ENCODE measurements at places on chromosomes 11 and 22. TPM values are rescaled to one million over a fixed set of nuclear protein-coding genes. Genes with fewer than 3 reads are reported as not detected.

DNA sequence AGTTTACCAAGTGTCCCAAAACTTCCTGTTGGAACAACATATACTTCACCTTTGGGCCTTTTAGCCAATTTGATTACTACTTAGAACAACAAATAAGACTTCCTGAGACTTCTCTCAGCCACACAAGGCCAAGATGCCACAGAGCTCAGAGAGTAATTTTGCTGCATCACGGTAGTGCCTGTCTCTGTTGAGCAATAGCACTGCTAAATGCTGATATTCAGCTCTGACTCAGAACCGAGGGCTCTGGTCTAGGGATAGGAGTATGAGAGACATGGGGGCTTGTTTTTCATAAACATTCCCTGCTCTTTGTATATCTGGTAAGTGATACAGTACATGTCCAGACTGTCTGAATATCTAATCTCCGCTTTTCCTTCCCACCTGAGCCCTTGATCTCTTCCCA, 260.4 kb upstream of the ARHGAP20 start:
- DNase-seq = no peak

DNA sequence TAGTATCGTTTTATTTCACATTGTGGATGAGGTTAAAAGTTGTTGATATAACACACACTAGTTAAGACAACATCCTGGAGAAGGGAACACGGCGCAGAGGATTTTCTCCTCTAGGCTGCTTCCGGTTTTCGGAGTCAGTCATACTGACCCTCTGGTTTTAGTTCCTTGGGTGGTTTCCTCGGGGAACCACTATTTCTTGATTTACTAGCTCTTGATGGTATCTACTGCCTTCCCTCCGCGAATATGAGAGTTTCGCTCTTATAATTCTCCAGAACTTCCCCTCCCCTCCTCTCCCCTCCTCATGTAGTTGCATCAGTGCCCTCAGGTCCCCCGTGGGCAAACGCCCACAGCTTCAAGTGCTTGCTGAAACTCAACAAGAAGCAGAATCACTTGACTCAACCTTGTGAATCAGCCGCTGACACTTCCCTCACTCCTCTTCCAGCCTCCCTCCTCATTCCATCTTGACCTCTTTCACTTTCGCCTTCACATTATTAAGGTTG, 15.9 kb upstream of the APOBEC3A start:
- DNase-seq = no peak

- DNase-seq = no peak
Observed at GRCh38 chr11:84425673-84426072, 1139.5 kb upstream of the CCDC90B start.

GRCh38 chr11:60658409-60658808, 41.0 kb upstream of the MS4A8 start:
- DNase-seq = no peak

DNA sequence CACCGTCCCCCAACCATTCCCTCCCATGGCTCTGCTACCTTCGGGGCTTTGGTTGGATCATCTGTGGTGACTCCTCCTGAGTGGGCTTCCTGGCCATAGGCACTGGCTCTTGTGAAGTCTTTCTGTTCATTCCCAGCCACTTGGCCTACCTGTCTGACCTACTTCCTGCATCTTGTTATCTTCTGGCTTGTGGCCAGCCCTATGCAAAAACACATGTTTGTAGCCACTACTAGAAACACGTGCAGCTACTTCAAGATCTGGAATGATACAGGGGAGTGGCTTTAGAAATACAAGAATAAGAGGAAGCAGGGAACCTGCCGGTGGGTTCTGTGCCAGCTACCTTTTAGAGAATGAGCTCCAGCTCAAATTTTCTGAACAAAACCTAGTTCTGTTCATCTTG, 20.9 kb downstream of the RCOR2 start:
- no peak for DNase-seq

GRCh38 chr11:28836285-28837081, 728.3 kb downstream of the METTL15 start:
- no peak for DNase-seq

DNA sequence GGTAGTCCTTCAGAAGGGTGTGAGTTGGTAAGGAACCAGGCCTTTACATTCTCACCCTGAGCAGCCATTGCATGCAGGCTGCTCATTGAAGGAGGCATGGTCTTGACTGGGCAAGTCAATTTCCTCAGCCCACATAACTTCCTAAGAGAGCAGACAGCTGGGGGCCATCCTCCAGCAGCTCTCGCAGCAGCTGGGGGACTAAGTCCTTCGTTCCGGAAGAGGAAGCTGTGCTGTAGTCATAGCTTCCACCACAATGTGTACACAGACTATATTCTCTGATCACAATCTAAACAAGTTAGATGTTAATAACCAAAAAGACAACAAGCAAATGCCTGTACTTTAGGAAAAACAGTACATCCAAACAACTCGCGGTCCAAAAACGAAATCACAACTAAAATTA, 30.1 kb upstream of the MPPED1 start:
- no peak for DNase-seq

SLC17A6 gene
- not detected for total RNA-seq

TH gene
- not detected for total RNA-seq

All from gastrocnemius medialis (tissue), 4 donors.